AML-193 (cell line): ENCODE measurements at places on chromosomes 6 and 20.

DNA sequence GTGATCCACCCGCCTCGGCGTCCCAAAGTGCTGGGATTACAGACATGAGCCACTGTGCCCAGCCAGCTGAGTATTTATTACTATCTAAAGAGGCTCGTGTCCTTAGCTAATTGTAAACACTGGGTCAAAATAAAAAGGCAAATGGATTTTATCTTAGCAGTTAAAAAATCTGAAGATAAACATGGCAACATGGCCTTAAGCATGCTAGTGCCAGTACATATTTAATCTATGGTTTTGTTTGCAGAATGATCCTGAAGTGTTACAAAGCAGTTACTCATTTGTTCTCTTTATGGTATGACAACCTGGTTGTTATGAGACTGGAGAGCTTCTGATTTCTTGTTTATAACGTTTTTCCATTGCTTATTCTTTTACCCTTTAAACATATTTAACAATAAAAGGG lies 3.9 kb upstream of the KIAA0408 start:
- no peak for DNase-seq

- no peak for DNase-seq
Measured at GRCh38 chr6:24930431-24930871, 5.3 kb downstream of the RIPOR2 start.

- DNase-seq, result no peak
Measured at GRCh38 chr6:148932731-148933130, 185.9 kb downstream of the UST start.

DNA sequence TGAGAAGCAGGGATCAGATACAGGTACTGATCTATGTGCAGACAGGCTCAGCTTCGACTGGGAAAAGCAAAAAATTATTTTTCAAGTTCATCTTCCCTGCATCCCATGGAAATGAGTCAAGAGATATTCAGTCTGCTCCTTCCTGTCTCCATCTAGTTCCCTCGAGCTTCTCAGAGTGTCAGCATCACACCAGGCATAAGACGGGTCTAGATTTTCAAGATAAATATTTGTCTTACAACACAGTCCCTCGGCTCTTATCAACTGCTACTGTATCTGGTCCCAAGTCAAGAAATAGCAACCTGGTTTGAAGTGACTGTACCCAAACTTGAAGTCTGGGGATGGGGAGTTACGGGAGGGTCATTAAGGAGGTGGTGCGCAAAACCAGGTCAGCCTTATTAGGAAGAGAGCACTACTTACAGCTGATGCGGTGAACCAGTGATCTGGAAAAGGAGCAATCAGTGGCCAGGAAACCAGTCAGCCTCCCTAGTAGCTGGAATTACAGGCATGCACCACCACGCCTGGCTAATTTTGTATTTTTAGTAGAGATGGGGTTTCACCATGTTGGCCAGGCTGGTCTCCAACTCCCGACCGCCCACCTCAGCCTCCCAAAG lies 29.7 kb downstream of the ZMYND8 start:
- no peak for DNase-seq

DNA sequence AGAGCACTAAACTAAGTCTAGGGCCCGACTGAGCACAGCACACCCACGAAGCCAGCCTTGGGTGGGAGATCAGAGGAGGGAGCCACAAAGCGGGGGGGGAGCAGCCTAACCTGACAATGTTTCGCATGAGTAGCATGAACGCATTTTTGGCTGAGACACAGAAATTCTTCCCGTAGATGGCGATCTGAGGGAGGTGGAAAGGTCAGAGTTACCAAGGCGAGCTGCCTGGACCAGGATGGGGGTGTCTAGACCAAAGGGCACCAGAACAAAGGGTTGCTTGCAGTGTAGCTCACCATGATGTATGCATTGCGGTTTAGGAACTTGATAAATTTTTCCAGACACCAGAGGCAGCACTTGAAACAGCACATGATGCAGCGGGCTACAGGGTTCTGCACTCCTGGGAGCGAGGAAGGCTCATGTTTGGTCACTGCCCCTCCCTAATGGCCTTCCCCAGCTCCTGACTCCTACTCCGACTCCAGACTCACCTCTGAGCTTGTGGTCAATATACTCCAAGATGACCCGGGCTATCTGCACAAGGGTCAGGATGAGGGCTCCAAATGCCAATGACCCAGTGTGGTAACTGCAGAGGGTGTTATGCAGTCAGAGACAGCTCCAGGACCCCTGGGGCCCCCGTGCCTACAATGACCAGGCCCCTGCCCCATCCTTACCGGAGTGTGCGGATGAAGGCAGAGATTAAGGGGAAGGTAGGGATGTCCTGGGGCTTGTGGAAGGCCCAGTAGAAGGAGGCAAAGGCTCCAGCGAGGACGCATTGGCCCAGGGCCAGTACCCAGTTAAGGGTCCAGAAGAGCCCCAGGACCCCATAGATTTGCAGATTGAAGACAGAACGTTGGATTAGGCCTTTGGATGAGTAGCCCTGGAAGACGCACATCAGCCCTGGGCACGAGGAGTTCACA lies 2.8 kb upstream of the NEU1 start:
- DNase-seq, result no peak
